ENCODE measurements at places on chromosomes 6 and 20.

DNA sequence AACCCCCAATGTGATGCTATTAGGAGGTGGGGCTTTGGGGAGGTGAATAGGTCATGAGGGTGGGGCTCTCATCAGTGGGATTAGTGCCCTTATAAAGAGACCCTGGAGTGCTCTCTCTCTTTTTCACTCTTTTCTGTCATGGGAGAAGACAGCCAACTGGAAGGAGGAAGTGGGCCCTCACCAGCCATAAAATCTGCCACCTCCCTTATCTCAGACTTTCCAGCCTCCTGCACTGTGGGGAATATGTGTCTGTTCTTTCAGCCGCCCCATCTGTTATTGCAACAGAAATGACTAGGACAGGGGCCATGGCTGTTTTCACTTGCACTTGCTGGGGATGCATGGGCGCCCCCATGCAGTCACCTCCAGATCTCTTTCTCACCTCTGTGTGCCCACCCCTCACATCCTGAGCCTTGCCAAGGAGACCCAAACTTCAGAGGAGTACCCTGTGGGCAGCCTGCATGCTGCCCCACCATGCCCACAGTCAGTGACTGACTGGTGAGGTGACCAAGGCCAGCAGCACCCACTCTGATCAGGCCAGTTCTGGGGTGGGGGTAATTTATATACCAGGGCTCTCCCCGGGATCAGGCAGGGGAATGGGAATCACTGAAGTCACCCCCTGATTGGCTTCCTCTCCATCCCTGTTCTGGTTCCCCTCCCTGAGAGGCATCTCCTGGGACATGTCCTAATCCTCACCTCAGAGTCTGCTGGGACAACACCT lies 118.4 kb downstream of the ANKRD60 start:
- no peak for DNase-seq

GRCh38 chr20:44418069-44418905 lies 57.4 kb upstream of the TTPAL start:
- DNase-seq = no peak

DNA sequence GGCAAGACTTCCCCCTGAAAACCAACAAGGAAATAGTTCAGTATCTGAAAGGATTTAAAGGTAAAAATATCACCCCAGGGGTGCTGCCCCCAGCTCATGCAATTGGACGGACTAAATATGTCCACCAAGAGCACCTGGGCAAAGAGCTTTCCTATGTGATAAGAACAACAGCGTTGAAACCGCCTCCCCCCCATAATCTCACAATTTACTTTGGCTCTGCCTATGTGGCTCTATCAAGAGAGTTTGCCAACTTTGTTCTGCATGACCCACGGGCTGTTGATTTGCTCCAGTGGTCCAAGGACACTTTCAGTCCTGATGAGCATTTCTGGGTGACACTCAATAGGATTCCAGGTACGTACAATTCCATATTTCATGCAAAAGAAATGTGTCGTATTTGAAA lies 35.8 kb downstream of the GCNT2 start:
- no peak for DNase-seq

GRCh38 chr20:21230686-21231085 lies 72.4 kb upstream of the XRN2 start:
- no peak for DNase-seq

DNA sequence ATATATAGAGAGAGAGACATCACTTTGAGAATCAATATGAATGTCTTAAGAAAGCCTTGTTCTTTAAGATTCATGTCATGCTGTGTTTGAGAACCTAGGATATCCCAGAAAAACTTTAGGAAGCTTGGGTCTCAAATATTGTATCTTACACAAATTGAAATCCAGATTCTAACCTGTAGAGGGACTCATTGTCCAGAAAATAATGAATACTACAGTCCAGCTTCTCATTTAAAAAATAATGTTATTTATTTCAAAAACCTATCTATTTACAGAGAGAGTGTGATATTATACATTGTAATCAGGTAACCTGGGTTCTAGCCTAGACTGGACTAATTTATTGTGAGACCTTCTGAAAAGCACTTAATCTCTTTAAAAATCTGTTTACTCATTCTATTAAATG lies 4.2 kb downstream of the RFX6 start:
- DNase-seq = no peak

DNA sequence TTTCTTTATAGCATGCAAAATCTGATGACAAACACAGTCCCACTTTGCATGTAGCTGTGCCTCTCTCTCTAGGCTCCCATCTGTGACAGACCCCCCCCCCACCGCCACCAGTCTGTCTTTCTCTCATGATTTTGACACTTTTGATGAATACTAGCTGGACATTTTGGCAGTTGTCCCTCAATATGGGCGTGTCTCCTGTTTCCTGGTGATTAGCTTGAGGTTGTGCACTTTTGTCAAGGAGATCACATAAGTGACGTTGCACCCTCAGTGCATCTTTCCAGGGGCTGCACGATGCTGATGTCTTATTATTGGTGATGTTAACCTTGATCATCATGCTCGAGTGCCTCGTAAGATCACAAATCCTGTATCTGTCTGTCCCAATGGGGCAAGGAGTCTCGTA lies 155.1 kb downstream of the EYA2 start:
- DNase-seq = no peak

- no peak for DNase-seq
Measured at GRCh38 chr6:17741507-17741906, 34.8 kb upstream of the NUP153 start.

DNA sequence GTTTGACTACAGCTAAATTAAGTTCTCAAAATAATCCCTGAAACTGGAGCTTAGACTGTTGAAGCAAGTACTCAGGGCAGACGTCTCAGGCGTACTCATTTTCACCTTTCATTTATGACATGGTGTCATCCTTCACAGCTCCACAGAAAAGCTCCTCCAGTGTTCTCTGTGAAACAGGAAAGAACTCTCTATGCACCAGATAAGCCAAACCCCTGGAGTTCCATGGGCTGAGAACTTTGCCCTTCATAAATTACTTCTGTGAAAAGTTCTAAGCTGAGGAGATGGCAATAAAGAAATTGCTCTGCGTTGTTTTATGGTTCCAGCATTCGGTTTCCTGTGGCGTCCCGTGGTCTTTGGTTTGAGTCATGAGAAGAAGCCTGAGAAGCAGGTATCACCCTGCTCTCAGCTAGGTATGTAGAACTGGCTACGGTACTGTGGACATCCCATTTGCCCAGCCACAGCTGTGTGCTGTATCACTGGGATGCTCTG lies 20.2 kb upstream of the RREB1 start:
- no peak for DNase-seq

- DNase-seq = no peak
Measured at GRCh38 chr6:113669606-113670005, 187.5 kb upstream of the MARCKS start.

DNA sequence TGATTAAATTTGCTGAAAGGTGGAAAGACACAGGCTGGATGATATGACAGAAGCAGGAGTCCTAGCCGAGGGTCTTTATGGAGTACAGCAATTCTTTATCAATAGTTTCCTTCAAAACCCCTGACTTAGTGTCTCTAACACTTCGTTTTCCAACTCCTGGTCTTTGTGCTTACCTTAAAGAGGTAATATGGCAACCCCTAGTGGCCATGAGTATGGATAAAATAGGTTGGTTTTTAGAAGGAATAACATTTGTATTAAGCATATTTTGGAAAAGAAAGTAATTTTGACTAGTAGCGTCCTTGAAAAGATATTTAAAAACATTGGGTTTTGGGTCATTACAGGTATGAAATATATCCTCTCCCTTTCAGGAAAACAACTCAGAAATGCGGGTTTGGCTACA lies 51.9 kb downstream of the VGLL2 start:
- DNase-seq = no peak

GRCh38 chr6:141482796-141483597 lies 649.7 kb upstream of the GJE1 start:
- peak; percentile 15 for DNase-seq

DNA sequence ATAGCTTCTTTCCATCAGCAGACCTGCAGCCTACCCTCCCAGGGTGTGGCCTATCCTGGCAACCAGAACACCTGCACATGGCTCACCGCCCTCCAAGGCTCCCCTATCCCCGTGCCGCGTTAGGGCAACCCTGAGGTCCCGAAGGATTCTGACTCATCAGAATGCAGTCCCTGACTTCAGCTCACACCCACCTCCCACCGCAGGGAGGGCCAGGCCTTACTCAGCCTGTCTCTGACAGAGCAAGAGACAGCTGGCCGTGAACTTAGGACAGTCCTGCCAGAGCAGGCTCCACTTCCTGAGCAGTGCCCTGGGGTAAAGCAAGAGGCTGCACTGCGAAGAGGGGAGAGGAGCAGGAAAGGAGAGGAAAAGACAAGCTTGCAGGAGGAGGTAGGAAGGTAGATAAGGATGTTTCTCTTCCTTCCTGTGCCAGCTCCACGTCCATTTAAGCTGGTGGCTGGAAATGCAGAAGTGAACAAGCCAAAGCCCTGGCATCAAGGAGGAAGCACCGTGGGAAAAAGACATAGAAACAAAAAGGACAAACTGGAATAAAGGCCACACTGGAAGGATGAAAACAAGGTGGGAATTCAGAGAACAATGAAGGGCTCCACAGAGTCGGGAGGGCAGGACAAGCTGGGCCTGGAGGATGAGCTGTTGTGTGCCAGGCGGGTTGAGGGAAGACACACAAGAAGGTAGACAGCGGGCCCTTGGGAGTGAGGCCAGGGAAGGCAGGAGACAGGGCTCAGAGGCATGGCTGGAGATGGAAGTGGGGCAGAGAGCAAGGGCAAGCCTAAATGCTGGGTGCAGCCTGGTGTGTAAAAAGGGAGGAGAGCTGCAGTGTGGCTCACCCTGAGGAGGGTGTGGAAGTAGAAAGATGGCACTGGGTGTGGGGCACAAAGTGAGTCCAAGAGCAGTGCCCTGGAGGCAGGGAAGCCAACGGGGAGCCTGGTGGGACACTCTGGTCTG lies 102.7 kb downstream of the SLC23A2 start:
- peak; percentile 33 for DNase-seq

DNA sequence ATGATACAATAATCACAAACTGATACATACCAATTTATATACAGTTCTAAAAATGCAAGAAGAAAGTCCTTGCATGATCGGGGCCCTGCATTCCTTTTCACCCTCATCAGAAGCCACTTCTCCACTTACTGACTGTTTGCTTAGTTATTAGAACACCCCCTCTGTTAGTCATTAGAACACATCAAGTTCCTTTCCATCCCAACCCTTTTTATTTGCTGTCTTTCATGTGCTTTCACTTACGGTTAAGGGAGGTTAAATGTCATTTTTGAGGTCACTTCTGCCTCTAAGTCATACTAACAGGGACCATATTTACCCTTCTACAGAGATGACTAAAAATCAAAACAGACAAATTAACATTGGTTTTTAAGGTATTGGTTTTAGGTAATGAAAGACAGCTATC lies 149.1 kb downstream of the LMBRD1 start:
- DNase-seq = no peak

- no peak for DNase-seq
Measured at GRCh38 chr6:112087916-112088315, 525 bp downstream of the FAM229B start.

DNA sequence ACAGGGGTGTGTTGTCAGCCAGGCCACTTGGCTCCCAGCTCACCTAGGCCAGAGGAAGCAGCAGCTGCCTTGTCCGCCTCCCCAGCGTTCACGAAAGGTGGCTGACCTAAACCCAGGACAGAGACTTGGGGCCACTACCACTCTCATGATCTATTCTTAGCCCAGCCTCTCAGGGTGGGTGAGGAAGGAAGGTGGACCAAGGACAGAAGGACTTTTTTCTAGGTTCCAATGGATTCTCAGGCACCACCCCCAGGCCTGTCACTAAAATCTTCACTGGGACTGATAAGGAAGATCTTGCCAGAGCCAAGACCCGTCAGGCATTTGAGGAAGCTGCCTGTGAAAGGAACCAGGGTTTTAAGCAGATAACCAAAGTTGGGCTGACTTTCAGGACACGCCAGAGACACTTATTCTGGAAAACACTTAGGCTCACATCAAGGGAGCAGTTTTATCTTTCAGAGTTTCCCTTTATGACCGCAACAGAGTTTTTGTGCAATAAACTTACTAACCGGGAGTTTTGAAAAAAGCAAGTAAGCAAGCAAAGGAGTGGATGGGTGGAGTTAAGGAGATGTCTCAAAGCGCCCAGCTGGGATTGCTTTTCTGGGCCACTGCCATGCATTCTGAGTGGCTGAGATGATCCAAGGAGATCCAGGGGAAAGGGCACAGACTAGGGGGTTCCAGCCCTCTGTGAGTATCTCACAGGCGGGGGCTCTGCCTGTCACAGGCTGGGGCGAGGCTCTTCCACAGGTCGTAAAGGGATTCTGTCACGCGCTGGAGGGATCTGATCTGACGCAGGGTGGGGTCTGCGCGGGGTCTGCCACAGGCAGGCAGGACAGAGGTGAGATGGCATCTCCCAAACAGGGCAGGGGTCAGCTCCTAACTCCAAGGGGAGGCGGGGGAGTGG lies 989 bp downstream of the FITM2 start:
- DNase-seq = peak; percentile 38

- DNase-seq = no peak
Measured at GRCh38 chr20:25082498-25082873, 545 bp upstream of the VSX1 start.

DNA sequence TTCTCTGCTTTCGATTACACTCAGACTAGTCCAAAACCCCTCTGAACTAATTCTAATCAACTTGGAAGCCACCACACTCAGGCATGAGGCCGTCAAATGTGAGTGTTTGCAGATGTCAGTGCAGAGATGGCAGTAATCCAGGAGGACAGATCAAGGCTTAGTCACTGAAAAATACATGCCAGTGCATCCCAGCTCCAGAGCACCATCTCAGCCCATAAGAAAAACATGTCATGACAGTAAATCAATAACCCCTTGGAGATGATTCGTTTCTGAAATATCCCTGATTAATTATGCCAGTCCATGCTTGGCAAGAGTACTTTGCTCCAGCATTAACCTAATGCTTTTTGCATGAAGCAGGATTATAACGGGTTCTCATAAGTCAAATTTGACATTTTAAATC lies 179.5 kb downstream of the ADAT2 start:
- DNase-seq = no peak

DNA sequence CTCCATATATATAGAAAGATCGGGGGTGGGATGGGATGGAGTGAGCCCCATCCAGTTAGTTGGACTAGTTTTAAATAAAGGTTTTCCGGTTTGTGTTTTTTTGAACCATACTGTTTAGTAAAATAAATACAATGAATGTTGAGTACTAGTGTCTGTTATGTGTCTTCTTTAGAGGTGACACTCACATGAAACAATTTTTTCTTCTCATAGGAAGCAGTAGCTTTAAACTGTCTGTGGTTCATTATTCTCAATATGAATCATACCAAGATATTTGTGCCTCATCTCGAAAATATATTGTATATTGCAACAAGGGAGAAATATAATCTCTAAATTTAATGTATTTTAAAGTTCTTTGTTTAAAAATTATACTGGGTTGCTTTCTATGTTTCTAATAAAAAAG lies 33.4 kb downstream of the HSF2 start:
- DNase-seq = no peak

DNA sequence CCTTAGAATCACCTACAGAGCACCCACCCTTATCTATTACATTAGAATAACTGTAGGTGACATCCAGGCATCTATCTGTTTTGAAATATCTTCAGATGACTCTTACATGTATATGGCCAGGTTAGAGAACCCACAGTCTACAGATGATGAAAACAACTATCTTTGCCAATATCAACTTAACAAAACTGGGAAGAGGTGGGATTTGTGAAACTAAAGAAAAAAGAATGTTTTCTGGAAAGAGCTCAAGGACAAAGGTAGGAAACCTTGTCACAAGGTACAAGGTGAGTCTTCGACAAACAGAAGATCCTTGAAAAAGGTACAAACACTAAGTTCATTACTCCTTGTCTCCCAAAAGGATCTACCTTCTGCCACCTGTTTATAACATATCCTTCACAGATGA lies 47.0 kb upstream of the DST start:
- no peak for DNase-seq

- peak; percentile 67 for DNase-seq
Measured at GRCh38 chr20:34713194-34713943, 9.2 kb downstream of the TP53INP2 start.

- no peak for DNase-seq
Measured at GRCh38 chr6:158718461-158719046, 68.7 kb downstream of the SYTL3 start.
